ENCODE measurements at places on chromosomes 1 and 21.

DNA sequence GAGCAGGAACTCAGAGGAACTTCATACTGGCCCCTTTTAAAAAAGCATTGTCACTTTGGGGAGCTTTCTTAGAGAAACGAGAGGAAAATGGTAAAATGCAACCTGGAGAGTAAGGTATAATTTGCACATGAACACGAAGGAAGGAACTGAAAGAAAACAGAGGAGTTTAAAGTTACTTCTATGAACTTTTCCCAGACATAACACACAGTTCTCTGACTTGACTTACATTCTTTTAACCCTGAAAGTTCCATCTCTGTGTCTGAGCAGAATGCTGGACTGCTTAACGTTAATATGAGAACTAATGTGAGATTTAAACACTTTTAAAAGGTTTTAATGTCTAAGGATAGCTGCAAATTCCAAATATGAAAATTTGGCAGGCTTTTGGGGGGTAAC, 102.3 kb downstream of the NFIA start:
- no peak for DNase-seq

- no peak for DNase-seq
Observed at GRCh38 chr1:12488666-12489354, 129.2 kb downstream of the DHRS3 start.

DNA sequence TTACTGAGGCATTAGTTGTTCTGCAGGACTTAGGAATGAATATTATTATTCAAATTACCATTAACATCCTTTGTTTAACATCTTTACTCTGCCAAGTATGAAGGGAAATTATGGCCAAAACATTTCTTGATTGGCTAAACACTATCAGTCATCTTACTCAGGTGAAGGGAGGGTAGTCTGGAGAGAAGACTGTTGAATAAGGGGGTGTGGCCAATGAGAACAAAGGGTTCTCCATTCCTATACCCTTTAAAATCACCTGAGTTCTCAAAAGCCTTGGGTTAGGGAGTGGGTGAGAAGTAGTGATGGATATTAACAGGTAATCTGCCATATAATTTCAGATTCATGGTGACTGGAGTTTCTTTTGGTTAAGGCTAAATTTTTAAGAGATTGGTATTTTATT, 19.3 kb downstream of the CRYZL1 start:
- no peak for DNase-seq

DNA sequence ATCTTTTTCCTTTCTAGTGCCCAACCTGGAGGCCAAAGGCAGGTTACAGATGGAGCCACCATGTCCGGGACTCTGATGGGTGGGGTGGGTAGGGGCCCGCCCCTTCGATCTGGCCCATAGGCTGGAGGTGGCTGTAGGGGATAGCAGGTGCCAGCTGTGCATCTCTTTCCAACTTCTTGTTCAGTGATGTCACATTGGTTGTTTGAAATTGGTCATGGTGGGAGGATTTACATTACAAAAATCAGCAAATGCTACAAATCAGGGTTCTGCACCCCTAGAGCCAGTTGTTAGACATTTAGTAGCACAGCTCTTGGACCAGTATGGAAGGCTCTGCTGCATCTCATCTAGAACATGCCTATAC, 22.4 kb upstream of the POU3F1 start:
- no peak for DNase-seq

DNA sequence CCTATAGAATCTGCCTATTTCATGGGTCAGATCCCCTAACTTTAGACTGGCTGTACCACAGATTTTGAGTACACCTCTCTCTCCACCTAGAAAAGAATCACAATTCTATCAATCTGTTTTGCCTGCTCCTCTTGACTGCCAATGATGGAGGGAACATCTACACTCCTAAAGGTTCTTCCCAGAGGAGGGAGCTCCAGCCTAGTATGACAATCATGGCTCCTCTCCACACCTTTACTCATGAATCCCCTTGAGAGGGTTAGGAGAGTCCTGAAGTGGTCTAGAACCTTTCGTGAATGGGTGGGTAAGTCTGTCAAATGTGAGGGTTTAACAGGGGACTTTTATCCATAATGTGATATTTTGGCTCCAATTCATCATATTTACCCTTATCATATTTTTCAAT, 48.0 kb downstream of the DNAI4 start:
- no peak for DNase-seq

- DNase-seq, result no peak
Observed at GRCh38 chr1:103129796-103130195, 21.5 kb upstream of the COL11A1 start.

GRCh38 chr1:184350573-184350972, 36.3 kb upstream of the C1orf21 start:
- DNase-seq, result no peak

- DNase-seq, result no peak
Observed at GRCh38 chr21:41643246-41643966, 123.4 kb downstream of the RIPK4 start.

- no peak for DNase-seq
Observed at GRCh38 chr1:221011145-221011544, 131.9 kb downstream of the HLX start.

DNA sequence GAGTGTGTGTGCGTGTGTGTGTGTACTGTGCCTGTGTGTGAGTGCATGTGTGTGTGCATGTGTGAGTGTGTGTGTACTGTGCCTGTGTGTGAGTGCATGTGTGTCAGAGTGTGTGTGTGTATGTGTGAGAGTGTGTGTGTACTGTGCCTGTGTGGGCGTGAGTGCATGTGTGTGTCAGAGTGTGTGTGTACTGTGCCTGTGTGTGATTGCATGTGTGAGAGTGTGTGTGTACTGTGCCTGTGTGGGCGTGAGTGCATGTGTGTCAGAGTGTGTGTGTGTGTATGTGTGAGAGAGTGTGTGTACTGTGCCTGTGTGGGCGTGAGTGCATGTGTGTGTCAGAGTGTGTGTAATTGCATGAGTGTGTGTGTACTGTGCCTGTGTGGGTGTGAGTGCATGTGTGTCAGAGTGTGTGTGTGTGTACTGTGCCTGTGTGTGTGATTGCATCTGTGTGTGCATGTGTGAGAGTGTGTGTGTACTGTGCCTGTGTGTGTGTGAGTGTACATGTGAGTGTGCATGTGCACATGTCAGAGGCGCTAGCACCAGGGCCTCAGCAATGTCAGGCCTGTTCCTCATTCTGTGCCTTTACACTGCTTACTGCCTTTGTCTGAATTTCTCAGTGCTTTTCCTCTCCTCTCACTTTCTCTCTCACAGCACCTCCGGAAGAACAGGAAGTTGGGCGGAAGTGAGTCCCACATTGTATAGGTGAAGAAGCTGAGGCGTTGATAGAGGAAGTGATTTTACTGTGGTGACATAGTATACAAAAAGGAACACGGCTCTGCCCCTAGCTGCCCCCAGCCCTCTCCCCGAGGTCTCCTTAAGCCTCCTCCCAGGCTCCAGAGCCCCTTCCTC, 4.9 kb downstream of the SLC5A9 start:
- no peak for DNase-seq

GRCh38 chr1:197837911-197838310, 62.6 kb upstream of the DENND1B start:
- DNase-seq, result no peak

DNA sequence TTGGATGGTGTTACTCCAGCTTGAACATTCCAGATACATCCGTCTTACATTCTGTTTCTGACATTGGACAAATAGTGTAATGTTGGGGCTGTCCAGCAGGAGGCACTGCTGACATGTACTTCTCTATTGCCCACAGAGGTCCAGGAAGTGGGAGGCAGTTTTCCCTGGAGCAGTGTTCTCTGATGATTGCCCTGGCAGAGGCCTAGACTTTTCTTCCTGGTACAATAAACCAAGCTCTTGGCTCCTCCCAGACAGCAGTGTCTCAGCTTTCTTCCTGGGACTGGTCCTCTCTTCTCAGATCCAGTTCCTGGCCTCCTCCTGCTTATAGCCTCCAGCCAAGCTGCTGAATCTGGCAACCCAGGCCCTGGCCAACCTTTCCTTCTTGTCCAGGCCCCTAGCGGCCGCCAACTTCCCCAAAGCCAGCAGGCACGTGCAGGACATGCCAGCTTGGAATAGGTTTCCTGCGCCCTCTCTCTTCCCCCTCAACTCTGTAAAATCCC, 14.9 kb upstream of the IFNLR1 start:
- peak; percentile 71 for DNase-seq

DNA sequence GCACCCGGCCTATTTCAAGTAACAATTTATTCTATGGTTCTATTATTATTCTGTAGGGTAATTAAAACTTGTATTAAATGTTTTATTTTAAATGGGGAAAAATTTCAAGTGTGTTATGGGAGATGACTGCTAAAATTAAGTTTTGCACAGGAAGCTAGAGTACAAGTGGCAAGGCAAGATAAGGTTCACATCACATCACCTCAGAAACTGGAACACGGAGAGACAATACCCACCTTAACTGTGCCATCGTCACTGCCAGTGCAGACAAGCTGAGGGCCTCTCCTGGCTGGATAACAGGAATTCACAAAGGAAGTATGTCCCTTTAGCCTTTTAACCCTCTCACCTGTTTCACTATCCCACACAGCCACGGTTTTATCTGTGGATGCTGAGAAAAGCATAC, 7.6 kb downstream of the SNRNP40 start:
- no peak for DNase-seq

GRCh38 chr21:40768056-40768455, 78.9 kb downstream of the DSCAM start:
- DNase-seq, result no peak

All from NCI-H345 (cell line).